ENCODE measurements at places on chromosomes 12 and 14.
A peak's percentile ranks its signal among the peaks of the same experiment; 100 is the strongest.

GRCh38 chr14:61102549-61103466 is 121.8 kb downstream of the SLC38A6 start:
- DNase-seq: no peak

DNA sequence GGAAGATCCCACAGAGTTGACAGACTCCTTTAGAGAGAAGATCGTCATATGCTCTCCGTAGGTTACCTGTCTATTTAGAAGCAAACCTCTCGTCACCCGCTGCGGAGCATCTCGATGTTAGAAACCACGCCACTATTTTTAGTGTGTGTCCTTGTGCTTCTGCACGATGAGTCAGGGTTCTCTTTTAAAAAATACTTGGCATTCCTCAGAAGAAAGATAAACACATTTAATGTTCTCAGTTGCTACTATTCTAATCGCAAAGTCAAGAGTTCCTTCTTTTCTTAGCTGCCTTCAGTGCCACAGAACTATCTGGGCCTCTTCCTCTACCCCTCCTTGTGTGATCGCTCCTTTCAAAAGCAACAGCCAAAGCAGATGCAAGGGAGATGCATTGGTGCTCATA is 192.4 kb downstream of the PELI2 start:
- no peak for DNase-seq

GRCh38 chr12:12784911-12785814 is at the start of gene APOLD1:
Gene APOLD1 (plus strand): TSS chr12:12785659. CDS start chr12:12785692, 33 bp downstream.
- no peak for DNase-seq

DNA sequence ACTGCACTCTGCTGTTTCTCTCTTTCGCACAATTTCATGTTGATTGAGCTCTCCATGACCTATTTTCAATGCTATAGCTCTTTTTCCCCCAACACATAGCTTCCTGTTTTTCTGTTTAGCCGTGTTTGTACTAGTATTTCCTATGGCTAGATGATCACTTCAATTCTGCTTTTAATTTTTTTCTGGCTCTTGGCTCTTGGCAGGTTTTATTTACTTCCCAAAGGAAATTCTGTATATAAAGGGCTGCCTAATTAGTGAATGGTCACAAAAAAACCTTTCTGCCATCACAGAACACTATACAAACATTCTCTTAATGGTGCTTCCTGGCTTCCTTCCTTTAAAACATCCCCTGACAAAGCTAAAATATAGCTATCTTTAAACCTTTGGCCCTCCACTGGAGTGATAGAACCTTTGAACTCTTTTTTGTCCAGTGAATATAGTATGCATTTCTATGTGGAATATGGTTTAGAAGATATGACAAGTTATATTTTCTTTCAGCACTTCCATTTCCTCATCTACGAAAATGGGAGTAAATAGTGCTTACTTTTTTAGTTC is 88.2 kb downstream of the RASSF9 start:
- DNase-seq: no peak

GRCh38 chr14:104135904-104136471 is 2.4 kb upstream of the KIF26A start:
- no peak for DNase-seq

DNA sequence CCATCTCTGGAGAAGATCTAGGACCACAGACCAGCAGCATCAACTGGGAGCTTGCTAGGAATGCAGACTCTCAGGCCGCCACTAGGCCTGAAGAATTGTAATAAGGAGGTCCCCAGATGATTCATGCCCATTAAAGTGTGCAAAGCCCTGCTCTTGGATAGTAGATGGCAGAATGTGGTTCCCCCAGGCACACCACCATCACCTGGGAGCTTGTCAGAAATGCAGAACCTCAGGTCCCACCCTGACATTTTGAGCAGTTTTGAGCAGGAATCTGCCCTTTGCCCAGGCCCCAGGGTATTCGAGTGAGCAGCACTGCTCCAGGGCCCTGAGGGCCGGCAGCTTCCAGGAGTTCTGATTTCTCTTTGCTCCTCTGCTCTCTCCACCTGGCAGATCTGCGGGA is 64.9 kb downstream of the TSPAN11 start:
- no peak for DNase-seq

DNA sequence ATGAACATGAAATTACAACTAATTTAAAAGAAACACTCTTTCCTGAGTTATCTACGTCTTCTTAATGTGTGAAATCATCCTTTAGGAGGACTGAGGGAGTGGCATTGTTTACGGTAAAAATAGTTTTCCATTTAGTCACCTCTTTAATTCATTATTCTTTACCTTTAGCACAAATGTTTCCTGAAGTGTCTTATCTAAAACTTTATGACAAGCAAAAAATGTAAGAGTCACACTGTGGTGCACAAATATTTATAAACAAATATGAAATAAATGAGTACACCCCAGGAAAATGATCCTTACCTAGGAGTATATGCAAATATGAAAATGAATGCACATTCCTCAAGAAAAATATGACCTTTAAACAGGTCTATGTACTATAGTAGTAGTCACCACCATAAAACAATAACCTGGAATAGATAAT is 104.6 kb downstream of the PTPRR start:
- DNase-seq: no peak

- no peak for DNase-seq
Measured at GRCh38 chr12:131933387-131933786, 4.3 kb downstream of the PUS1 start.

- DNase-seq: no peak
Measured at GRCh38 chr12:88947486-88948043, 367.3 kb upstream of the KITLG start.

DNA sequence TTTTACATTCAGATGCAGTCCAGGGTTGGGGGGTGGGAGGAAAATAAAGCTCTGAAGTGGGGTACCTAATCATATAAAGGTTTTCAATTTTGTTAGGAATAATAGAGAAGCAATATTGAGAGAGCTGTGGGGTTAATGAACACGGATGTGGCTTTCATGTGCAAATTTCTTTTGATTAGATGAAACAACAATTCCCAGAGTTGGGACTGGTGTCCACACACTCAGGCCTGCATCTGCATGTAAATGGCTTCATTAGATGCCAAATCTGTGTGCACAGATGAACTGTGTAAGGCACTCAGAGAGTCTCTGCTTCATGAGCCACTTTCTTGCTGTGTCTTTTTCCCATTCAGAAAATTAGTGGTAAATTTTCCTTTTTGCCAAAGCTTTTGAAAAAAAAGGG is 377.1 kb upstream of the NOVA1 start:
- DNase-seq: no peak

DNA sequence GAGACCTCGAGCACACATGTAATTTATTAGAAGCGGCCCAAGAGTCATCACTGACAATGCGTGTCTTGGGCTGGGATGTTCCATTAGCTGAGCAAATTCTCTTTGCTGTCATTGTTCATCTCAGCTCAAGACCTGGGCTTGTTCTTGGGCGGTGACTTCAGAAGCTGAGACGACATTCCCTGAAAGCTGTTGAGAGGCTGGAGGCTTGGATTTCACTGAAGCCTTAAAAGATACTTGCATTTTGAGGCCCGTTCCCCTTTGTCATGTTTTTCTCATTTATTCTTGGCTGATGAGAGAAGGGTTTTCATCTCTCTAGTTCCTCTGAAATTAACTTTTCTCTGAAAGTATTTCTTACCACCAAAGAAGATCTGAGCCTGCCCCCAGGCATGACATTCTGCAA is 16.6 kb upstream of the SUSD6 start:
- DNase-seq: no peak

DNA sequence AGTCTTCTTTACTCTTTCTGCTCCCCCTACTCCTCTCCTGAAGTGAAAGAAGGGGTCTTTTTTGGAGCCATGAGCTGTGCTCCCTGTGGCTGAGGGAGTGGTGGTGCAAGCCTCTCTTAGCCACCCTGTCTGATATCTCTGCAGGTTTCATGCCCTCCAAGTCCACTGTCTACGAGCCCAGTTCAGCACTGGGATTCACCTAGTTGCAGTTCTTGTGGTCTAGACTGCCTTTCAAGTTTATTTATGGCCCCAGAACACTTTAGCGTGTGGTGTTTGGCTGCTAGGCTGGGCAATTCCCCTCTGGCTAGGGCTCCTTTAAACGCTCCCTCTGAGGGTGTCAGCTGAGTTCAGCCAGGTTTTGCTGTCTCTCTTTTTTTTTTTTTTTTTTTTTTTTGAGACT is 908.6 kb downstream of the TRHDE start:
- DNase-seq: no peak

DNA sequence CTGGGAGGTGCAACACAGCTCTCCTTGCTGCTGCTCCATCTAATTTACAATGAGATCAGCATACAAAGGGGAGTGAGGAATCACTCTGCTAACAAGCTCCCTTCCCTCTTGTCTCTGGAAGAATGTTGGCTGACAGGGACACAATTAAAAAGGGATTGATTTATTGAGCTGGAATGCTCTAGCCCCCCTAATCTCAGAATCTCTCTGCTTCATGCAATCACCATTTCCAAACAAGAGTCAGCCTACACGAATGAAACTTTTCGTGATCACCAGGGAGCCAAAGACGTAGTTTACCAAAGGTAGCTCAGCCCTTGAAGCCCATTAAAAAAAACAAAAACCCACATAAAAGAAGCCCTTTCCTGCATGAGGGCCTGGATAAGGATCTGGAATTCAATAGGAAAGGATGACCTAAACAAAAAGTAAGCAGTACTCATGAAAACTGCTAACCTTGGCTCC is 223.8 kb downstream of the C12orf75 start:
- no peak for DNase-seq

DNA sequence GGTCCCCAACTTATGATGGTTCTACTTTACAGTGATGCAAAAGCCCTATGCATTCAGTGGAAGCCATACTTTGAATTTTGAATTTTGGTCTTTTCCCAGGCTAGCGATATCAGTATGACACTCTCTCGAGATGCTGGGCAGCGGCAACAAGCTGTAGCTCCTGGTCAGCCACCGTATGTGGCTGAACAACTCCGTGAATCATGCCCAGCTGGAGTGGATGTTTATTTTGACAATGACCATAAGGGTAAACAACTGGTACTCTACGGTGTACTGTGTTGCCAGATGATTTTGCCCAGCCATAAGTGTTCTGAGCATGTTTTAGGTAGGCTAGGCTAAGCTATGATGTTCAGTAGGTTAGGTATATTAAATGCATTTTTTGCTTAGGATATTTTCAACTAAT is 8.2 kb upstream of the ZNF410 start:
- no peak for DNase-seq

DNA sequence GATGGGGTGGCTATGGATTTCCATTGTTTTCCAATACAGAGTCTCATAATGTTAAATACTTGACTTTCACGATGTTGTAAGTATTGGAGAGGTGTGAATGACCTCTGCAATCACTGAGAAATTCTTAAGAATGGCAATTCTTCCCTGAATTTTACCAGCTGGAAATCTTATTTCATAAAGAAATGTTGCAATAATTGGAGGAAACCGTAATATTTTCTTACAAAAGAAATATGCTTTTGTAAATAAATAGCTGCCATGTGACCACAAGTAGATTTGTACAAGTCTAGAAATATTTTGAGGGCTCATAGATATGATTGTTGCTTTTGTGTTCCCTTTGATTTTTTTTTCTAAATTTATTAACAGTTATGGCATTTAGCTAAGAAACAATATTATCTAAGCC is 308.7 kb upstream of the ATP2B1 start:
- no peak for DNase-seq

DNA sequence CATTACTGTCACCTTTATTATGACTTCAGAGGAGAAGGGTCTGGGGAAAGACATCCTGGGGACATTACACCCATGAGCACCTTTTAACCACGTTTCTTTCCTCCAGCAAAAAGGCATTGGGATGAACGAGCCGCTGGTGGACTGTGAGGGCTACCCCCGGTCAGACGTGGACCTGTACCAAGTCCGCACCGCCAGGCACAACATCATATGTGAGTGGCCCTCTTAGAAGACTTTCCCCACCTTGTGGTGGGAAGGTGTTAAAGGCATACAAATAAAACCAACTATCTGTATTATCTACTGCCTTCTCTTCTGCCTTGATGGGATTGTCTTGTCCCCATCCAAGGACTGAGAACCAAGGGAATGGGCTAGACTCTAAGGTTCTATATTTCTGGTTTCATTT is 6.0 kb downstream of the PSMD9 start:
- DNase-seq: no peak

DNA sequence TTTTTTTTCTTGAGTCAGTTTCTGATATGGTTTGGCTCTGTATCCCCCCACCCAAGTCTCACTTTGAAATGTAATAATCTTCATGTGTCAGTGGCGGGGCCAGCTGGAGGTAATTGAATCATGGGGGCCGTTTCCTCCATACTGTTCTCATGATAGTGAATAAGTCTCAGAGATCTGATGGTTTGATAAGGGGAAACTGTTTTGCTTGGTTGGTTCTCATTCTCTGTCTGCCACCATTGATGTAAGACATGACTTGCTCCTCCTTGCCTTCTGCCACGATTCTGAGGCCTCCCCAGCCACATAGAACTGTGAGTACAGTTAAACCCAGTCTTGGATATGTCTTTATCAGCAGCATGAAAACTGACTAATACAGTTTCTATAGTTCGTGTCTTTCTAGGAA is 42.9 kb downstream of the WNK1 start:
- DNase-seq: no peak

GRCh38 chr12:90013409-90013808 is 304.8 kb upstream of the ATP2B1 start:
- DNase-seq: peak; percentile 15

DNA sequence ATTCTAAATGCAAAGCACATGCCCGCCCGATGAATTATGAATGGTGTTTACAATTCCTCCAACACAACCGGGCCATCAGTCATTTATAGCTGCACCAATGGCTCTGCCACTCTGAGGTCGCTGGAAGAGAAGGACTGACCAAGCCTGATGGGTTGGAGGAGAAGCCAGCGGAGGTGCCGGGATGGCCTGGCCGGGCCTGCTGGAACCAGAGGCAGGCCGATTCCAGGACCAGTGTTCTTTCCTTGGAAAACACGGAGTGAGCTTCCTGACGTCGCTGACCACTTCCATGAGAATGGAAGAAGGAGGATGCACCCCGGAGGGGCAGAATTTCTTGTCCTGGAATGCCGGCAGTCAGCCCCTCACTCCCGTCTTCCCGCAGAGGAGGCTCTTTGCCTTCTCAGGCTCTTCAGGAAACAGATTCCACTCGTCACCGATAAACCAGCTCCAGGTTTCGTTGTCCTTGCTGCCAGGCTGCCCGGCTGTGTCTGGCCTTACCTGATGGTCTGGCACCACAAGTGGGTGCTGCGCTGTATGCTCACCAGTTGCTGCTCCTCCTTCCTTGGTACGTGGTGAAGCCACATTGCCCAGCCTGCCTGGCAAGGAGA is 358.5 kb upstream of the SFSWAP start:
- DNase-seq: no peak

DNA sequence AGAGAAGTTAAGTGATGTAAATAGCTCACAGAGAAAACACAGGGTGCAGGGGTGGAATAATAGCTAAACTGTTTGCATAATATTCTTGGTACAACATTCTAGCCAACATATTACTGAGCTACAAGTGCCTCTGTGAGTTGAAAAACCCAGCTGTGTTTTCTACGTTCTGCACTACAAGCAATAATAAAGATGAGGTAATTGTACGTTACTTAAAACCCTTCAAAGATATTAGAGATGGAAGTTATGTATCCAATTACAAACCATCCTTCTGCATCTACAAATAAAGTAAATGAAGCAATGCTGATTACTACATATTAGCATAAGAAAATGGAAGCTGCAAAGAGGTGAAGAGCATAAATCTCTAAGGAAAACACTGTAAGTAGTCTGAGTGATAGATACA is 271.4 kb downstream of the SSPN start:
- no peak for DNase-seq

All from inflammatory macrophage treated with lipopolysaccharide for 4 hours (primary cell).